ENCODE measurements at places on chromosomes 5 and 9.

- DNase-seq = no peak
Measured at GRCh38 chr9:132472599-132472998, 62.6 kb downstream of the CFAP77 start.

GRCh38 chr9:21964925-21965385 lies 29.2 kb downstream of the CDKN2A start:
- DNase-seq = peak; percentile 84

- no peak for DNase-seq
Measured at GRCh38 chr5:31807789-31808540, 169.0 kb downstream of the PDZD2 start.

DNA sequence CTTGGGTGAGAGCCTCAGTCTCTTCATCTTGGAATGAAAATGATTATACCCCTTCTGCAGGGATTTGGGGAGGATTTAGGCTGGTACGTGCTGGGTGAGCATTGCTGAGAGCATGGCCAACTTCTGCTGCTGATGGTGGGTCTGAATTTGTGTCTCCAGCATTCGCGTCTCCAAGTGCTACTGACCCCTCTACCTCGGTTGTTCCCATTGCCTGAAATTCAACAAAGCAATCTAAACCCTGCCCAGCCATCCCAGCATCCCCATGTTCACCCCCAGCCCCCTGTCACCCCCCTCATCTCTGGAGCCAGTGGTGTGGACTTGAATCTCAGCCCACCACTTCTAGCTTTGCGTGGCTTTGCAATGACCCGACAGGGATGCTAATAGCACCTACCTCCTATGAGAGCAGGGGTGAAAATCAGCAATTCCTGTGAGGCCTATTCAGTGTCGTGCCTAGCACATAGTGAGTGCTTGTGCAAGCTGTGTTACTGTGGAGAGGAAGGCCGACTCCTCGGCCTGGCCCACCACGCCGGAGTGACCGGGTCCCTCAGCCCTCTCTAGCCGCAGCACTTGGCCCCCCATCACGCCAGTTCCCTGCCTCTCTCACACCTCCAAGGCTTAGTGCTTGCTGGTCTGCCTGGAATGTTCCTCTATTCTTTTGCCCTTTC lies 43.4 kb upstream of the SH3PXD2B start:
- DNase-seq = no peak

DNA sequence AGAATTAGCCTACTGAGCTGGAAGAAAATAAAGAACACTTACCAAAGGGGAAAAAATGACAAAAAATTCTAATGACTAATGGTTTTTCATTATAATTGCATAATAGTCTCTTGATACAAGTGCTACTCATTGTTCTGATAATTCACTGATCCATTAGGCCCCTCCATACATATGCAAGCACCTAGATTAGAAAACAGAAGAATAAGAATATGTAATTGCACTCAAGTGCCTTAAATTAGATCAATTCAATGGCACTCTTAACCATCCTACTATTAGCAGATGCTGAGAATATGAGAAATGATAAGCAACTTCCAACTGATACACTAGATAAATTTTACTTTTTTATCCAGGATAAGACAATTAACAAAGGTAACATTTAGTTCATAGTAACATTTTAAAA lies 440.9 kb upstream of the C9orf72 start:
- DNase-seq = no peak

GRCh38 chr9:109466623-109467590 lies 31.2 kb downstream of the PTPN3 start:
- no peak for DNase-seq

GRCh38 chr9:107650321-107650720 lies 160.8 kb upstream of the KLF4 start:
- DNase-seq = no peak

- no peak for DNase-seq
Measured at GRCh38 chr9:117470455-117470854, 55.6 kb upstream of the ASTN2 start.

DNA sequence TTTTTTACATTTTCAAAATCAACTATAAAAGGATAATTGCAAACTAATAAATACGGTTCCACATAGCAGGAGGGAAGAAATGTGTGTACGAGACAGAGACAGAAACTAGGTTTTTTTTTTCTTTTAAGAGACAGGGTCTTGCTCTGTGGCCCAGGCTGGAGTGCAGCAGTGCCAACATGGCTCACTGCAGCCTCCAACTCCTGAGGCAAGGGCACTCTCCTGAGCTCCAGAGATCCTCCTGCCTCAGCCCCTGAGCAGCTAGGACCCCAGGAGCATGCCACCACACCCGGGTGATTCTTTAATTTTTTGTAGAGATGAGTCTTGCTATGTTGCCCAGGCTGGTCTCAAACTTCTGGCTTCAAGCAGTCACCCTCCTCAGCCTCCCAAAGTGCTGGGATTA lies 2.1 kb upstream of the OR2V1 start:
- no peak for DNase-seq

DNA sequence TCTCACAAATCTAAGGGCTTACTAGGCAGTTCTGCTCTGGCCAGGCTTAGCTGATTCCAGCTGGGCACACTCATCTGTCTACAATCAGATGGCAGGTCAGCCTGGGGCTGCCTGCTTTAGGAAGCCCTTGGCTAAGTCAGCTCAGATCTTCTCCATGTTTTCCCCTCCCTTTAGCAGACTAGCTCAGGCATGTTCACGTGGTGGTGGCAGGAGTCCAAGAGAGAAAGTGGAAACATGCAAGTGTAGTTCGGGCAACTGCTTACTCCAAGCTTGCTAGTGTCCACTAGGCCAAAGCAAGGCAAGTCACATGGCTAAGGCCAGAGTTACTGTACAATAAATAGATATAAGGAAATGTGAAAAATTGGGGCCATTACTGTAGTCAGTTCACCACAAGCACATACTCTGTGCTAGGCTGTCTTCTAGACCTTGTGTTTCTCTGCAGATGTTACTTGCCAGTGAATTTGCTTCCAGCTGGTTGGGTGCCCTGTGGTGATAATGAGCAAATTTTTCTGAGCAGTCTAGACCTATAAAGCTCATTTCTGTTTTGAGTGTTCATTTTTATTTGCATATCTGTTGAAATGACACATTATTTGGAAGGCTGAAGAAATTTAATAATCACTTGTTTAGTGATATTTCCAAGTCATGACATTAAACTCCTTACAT lies 38.3 kb downstream of the RECK start:
- DNase-seq = no peak

GRCh38 chr5:57028161-57028560 lies 76.2 kb upstream of the MIER3 start:
- DNase-seq = no peak

DNA sequence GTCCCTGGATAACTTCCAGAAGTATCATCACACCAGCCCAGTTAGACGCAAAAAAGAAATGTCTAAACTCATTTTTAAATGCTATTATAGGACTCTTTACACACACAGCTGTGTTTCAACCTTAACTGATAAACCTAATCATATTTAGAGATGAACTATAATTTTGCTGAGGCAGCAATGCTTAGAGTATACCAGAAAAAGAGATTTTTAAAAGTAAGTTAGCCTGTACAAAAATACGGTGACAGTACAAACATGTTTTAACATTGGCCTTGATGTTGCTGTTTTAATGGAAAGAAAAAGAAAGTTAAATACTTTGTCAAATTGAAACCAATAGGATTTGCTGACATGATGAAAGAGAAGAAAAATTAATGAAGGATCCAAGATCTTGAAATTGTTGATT lies 1341.2 kb upstream of the CDH6 start:
- no peak for DNase-seq

- DNase-seq = no peak
Measured at GRCh38 chr9:85527331-85528020, 214.3 kb downstream of the AGTPBP1 start.

- no peak for DNase-seq
Measured at GRCh38 chr9:94656200-94656599, 16.9 kb upstream of the FBP1 start.

GRCh38 chr5:168302785-168303184 lies 11.3 kb downstream of the WWC1 start:
- DNase-seq = no peak

DNA sequence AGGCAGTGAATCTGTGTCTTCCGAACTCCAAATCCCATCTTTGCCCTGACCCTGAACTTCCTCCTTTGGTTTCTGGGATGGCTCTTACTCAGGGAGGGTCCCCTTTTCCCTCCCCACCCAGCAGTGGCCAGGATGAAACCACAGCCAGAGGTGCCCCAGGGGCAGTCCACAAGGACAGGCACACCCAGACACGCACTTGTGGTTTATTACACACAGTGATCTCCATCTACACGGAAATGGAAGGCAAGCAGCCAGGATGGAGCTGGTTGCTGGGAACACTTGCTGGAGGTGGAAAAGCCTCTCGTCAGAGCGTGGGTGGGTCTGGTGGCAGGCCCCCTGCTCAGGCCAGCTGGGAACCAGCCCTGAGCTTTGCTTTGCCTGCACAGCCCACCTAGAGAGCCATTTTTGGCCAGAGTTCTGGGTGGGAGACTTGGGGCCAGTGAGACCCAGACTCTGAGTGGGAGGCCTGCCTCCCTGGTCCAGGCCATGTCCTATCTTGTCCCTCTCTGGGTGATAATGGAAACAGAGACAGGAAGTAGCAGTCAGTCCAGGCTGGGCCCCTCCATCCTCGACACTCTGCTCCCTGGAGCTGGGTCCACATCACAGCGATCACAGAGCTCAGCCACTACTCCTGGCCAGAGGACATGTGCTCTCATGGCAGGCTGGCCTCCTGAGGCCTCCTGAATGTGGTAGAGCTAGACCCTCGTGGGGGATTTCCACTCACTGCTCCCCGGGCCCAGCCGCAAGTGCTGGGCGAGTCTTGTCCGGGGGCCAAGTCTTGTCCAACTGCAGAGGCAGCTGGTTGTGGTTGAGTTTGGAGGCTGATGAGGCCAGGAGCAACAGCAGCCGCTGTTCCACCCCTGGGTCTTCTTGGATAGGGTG lies 5.1 kb upstream of the PHYKPL start:
- no peak for DNase-seq

DNA sequence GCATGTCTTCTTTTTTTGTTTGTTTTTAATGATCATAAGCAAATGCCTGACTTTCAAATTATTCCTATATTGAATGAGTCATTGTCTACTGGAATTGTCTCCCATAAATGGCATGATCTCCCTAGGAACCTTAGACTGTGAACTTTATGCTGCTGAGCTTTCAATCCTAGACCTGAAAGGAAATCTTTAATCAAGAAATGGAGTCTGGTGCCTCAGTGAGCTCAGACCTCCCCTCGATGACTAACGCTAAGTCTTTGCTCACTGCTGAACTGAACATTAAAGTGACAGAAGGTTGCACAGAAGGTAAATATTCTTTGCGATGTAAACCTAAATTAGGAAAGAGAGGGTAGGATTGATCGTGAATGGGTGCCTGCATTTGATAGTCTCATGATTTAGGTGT lies 745.2 kb upstream of the WWC1 start:
- DNase-seq = no peak

DNA sequence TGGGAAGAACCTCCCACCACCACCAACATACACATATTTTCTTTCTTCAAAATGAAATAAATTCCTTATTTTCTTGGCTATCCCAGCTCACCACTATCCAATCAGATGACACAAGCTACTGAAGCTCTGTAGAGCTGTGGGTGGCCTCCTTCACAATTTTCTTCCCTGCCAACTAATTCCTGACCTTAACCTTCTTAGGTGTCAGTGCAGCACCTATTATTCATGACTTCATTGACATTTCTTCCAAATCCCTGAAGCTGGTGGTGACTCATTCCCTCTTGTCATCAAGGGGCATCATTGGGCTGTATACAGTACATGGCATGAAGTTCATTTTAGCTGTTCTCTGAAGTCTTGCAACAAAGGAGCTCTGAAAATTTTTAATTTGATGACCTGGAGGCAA lies 42.0 kb upstream of the ADRA1B start:
- DNase-seq = no peak

DNA sequence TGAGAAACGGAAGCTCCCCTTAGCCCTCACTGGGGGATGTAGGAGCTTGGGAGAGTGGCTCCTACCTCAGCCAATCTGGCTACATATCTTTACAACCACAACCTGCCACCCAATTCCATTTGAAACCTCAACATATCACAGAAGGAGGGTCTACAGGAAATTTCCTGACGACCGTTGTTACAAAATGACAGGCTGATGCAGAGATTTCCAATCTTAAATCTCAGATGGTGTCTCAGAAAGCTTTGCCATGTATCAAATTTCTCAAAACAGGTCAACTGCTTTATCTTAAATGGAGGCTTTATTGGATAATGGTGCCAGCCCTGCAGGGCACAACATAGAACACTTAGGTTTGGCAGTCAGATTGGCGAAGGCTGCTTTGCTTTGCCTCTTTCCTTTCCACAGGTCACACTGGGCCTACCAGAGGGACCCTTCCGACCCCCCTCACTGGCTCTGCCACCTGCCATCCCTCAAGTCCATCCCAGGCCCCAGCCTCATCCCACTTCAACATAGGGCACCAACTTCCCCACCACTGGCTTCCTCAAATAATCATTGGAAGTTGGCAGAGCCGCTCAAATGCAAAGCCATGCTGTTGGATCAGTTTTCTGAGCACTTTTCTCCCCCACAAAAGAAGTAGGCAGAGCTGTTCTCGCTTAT lies 11.1 kb upstream of the SPATA31E1 start:
- DNase-seq = no peak

- no peak for DNase-seq
Measured at GRCh38 chr9:15203581-15203980, 103.4 kb downstream of the TTC39B start.

- DNase-seq = no peak
Measured at GRCh38 chr5:153476767-153477166, 13.7 kb upstream of the GRIA1 start.

GRCh38 chr5:135718651-135719050 lies 115.8 kb upstream of the SLC25A48 start:
- no peak for DNase-seq

DNA sequence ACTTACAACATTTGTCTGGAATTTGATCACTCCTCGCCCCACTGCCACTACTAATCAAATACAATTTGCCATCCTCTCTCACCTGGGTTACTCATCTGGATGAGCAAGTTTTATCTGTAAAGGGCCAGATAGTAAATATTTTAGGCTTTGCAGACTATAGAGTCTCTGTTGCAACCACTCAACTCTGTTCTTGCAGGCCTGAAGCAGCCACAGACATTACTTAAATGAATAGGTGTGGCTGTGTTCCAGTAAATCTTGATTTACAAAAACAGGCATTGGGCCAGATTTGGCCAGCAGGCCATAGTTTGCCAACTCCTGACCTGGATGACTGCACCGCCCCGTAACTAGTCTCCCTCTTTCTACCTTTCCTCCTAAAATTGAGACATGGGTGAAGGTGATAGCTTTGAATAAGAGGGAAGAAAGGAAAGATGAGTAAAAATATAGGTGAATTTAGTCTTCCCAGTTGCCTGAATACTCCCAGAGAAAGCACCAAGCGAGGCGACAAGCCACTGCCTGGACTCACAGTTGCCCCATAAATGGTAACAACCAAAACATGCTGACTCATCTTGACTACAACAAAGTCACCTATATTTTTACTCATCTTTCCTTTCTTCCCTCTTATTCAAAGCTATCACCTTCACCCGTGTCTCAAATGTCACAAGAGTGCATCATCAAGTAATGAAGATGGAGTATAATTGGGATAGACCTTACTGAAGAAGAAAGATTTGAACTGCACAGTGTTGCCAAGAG lies 32.5 kb upstream of the SCAMP1 start:
- DNase-seq = no peak
